ENCODE measurements at places on chromosomes 1 and 21.

DNA sequence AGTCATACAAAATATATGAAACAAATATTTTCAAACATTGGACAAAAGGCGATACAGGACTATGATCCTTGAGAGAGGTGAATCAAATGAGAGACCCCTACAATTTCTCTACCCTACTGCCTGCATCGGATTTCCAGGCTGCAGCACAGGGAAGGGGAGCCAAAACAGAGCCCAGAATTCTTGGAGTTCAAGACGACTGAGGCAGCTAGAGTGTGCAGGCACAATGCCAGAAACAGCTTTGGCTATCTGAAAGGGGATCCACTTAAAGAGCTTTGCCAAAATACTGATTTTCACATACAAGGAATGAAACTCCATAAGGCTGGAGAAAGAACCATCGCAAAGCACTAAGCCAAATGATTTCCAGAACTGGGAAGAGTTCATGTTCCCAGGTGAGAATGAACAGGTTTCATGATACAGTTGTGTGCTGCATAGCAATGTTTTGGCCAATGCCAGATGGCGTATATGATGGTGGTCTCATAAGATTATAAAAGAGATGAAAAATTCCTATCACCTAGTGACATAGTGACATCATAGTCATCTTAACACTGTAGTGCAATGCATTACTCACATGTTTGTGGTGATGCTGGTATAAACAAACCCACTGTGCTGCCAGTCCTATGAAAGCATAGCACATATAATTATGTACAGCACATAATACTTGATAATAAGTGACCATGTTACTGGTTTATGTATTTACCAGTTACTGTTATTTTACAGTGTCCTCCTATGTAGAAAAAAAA lies 77.5 kb downstream of the KCND3 start:
- no peak for DNase-seq

DNA sequence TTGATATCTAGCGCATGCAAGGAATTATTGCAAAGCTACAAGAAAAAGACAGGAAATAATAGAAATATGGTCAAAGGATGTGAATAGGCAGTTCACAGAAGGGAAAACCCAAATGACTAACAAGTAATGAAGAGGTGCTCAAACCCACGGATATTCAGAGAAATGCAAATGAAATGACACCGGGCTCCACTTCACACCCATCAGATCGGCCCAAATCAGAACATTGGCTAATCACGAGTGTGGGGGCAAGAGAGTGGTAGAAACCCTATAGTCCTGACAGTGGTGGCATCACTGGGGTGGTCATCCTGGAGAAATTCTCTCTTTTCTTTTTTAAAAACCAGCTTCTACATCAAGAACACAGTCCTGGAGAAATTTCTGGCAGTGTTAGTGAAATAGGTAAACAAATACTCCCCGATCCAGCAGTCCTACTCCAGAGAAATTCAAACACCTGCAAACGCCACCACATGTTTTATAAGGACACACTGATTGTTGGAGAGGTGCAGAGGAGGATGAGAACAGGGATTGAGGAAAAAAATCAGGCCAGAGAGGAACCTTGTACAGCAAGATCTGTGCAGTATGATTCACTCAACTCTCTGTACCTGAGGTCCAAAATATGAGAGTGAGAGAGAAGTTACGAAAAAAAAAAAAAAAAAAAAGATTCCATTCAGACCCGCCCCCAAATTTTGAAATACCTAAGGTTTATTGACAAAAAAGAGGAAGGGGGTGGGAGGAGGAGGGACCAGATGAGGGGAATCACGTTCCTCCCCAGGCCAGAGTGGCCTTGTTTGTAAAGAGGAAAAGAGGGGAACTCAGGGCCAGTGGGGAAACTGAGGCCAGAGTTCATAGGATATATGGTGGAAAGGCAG lies 9.2 kb upstream of the TNFRSF1B start:
- DNase-seq, result no peak

DNA sequence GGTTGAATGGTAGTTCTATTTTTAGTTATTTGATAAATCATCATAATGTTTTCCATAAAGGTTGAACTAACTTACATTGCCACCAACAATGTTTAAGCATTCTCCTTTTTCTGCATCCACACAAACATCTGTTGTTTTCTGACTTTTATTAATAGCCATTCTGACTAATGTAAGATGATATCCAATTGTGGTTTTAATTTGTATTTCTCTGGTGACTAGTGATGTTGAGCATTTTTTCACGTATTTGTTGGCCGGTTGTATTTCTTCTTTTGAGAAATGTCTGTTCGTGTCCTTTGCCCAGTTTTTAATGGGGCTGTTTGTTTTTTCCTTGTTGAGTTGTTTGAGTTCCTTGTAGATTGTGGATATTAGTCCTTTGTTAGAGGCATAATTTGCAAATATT lies 24.6 kb upstream of the SLC35F3 start:
- peak; percentile 40 for DNase-seq

- DNase-seq, result peak; percentile 24
These were observed 30.5 kb downstream of the TMEM53 start for GRCh38 chr1:44643721-44644334.

- no peak for DNase-seq
These were observed 46.4 kb upstream of the RIPK4 start for GRCh38 chr21:41813226-41813625.

- no peak for DNase-seq
These were observed 182.3 kb upstream of the GREM2 start for GRCh38 chr1:240794046-240794843.

- DNase-seq, result no peak
These were observed 15.6 kb downstream of the TMPRSS15 start for GRCh38 chr21:18387994-18388393.

GRCh38 chr1:155003766-155004351 lies 1.3 kb downstream of the ZBTB7B start:
- DNase-seq, result peak; percentile 35

DNA sequence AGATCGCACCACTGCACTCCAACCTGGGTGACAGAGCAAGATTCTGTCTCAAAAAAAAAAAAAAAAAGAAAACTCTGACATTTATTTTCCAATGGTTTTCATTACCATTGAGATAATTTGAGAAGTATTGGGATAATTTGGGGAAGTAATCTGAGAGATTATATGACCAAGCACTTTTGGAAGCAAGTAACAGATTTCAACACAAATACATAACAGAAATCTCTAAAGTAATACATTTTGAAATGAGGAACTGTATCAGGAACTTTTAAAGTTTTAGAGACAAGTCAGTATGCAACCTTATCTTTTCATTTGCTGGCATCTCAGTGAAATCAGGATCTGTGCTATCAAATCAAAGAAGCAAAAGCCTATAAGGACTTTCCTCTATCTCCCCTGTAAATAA lies 25.4 kb upstream of the SLC16A1 start:
- DNase-seq, result no peak

DNA sequence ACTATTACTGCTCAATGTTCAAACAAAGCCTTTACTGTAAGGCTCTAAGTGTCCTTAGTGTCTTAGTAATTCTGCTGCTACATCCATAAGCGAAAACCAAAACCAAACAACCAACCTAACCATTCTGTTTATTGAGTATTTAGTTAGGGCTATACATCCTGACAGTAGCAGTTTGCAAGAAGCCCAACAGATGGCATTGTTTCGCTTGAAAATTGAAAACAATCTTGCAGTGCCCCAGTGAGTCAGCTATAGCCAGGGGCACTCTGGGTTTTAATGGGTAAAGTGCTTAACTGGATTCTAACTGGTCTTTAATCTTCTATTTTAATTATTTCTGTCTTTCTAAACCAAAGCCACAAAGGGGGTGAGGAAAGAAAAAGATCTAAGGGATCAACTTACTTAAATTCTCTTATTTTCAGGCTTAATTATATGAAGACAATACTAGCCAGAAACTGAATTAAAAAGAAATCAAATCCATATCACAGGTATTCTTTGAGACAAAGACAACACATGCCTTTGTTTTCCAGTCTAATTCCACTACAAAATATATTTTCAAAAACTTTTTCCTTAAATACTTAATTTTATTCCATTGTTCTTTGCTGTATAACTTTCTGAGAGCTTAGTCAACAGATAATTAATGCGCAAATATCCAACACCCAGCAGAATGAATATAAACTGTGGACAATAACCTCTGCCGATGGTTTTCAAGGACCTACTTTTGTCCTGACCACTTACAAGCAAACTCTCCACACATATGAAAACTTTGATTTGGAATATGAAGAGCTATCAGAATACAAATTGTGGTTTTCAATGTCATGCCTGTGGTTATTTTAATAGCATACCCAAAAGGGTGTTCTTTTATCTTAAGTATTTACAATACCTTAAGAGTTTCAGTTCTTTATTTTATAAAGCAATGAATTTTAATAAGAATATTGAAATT lies 15.2 kb downstream of the POGZ start:
- peak; percentile 84 for DNase-seq

DNA sequence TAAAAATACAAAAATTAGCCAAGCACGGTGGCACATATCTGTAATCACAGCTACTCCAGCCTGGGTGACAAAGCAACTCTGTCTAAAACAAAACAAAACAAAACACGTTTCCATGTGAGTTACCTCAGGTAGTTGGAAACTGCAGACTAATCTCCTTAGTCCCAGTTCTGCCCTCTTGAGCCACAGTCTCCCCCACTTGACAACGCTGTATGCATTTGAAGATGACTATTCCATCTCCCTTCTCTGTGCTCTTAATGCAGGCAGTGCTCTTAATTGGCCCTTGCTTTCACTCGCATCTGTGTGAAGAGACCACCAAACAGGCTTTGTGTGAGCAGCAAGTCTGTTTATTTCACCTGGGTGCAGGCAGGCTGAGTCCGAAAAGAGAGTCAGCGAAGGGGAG lies 19.6 kb upstream of the DHCR24 start:
- no peak for DNase-seq

- DNase-seq, result peak; percentile 21
These were observed 226.2 kb downstream of the AKT3 start for GRCh38 chr1:243623841-243624240.

GRCh38 chr21:19540287-19540686 lies 1136.7 kb upstream of the TMPRSS15 start:
- DNase-seq, result no peak

DNA sequence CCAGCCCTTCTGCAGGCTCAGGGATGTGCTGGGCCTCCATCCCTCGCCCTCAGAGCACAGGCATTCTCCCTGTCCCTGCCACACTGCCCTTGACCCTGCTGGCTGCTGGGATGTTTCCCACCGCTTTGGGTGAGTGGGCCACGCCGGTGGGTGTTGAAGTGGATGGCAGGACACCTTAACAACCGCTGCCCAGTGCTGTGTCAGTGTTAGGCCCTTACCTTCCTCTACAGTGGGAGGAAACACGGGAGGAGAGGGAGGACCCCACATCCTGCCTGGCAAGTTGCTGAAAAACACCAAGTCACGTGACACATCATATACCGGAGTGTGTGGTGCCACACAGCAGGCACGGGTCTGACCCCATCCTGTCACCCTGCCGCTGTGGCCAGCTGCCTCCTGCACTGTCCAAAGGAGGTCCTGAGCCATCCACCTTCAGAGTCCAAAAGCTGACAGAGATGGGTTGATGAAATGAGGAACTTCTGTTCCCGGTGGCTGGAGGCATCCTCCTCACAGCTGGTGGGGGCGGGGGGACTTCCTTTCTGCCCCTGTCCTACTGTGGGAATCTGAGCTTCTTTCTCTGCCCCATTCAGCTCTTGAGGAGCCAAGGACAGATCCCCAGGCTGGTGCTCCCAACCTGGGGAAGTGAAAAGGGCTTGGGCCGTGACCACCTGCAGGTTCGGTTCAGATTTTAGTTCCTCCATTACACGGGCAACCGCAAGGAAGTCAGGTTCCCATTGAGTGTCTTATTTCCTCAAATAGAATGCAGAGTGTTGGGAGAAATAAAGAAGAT lies 3.2 kb upstream of the THEMIS2 start:
- DNase-seq, result no peak

DNA sequence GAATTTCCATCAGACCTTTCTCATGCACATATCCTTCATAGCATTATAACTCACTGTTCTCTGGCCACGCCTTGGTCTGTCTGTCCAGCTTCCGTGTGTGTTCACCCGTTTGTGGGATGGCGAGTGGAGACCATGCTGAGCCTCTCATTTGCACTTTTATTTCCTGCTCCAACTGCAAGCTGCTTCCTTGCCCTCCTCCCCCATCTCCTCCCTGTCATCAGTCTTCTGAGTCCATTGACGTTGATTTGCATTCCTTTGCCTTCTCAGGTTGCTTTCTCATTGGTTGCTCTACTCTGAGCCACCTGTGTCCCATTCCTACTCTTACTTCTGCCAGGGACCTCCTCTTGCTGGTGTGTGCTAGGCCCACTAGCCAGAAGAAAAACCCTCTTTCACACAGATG lies 146.4 kb downstream of the NOS1AP start:
- no peak for DNase-seq

GRCh38 chr1:172663732-172664131 lies 4.8 kb downstream of the FASLG start:
- no peak for DNase-seq

GRCh38 chr1:61123326-61123725 lies 41.0 kb downstream of the NFIA start:
- no peak for DNase-seq

- DNase-seq, result no peak
These were observed 9.1 kb downstream of the IBA57 start for GRCh38 chr1:228174482-228175315.

- no peak for DNase-seq
These were observed 37.5 kb downstream of the SPTA1 start for GRCh38 chr1:158649052-158649451.

GRCh38 chr1:158324395-158324794 lies 6.9 kb downstream of the CD1B start:
- DNase-seq, result no peak

DNA sequence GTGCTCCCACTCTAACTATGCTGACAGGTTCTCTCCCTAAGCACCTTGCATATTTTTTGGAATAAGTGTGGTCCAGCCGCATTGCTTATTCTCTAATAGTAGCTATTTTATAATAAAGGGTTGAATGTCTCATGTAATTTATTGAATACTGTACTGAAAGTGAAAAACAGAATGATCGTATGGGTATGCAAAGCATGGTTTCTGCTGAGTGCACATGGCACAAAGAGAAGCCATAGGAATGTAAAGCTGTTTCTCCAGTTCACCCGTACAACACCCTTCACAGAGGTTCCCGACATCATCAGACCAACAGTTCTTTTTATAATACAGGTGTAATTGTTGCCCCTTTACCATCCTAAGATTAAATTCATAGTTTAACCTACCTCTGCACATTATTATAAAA lies 8.9 kb upstream of the HAO2 start:
- no peak for DNase-seq

- DNase-seq, result no peak
These were observed 1386.8 kb downstream of the MRPL39 start for GRCh38 chr21:24220446-24220845.

- peak; percentile 29 for DNase-seq
These were observed 359.6 kb upstream of the PTBP2 start for GRCh38 chr1:96361961-96362360.

All from astrocyte of the spinal cord (primary cell).